GM12892 (cell line): ENCODE measurements at places on chromosomes 11 and 22.

DNA sequence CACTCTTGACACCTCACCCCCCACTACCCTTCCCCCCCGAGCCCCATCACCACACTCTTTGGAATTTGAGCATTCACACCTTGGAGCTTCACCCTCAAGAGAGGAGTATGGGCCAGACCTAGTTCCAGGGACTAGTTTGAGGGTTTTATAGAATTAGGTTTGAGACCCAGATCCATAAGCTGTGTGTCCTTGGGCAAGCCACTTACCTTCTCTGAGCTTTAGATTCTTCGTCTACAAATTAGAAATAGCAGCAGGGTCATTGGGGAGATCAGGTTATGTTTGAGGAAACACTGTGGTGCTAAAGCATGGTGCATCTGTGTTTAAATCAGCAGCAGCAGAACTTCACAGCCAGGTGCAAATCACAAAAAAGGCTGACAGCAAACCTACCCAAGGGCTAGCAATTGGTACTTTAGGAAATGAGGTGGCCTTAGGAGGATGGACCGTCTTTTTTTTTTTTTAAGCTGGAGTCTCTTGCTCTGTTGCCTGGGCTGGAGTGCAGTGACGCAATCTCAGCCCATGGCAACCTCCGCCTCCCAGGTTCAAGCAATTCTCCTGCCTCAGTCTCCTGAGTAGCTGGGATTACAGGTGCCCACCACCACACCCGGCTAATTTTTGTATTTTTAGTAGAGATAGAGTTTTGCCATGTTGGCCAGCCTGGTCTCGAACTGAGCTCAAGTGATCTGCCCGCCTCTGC, 114.8 kb downstream of the MICAL2 start:
- DNase-seq: no peak

- no peak for DNase-seq
These were observed 53.1 kb downstream of the KIF18A start for GRCh38 chr11:28054821-28055220.

DNA sequence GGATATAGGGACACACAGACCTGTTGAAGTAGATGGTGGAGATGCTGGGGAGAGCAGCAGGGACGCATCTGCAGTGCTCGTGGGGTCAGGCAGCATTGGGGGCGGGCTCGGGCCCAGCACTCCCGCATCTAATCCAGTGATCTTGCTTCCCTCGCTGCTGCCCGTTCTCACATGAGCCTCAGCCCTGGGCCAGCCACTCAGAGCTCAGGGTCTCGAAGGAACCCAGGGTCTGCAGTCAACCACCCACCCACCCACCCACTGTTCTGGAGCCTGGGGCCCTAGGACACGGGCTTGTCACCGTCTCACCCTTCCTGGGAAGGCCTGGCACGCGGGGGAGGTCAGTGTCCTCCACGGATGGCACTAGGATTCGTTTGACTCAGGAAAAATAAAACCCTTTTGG, 406.0 kb downstream of the TBC1D22A start:
- DNase-seq: no peak

DNA sequence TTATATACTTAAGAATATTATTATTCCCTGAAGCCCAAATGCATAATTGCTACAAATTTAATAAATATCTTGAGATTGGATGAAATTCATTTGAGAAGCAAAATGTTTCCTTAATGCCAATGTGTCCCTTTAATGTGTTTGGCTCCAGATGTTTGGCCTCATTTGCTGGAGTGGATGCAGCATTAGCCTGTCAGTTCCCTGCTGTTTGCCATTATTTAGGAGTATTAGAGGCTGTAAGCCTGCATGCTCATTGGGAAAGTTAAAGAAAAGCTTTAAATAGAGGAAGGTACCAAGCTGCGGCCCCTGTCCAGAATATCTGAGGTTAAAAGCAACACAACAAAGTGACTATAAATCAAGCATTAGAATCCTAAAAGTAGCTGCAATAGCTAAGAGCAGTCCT, 54.8 kb upstream of the PITPNB start:
- no peak for DNase-seq

GRCh38 chr11:92225568-92226330, 1.1 kb downstream of the FAT3 start:
- no peak for DNase-seq

- DNase-seq: no peak
These were observed 12.0 kb upstream of the CAT start for GRCh38 chr11:34426766-34427185.

DNA sequence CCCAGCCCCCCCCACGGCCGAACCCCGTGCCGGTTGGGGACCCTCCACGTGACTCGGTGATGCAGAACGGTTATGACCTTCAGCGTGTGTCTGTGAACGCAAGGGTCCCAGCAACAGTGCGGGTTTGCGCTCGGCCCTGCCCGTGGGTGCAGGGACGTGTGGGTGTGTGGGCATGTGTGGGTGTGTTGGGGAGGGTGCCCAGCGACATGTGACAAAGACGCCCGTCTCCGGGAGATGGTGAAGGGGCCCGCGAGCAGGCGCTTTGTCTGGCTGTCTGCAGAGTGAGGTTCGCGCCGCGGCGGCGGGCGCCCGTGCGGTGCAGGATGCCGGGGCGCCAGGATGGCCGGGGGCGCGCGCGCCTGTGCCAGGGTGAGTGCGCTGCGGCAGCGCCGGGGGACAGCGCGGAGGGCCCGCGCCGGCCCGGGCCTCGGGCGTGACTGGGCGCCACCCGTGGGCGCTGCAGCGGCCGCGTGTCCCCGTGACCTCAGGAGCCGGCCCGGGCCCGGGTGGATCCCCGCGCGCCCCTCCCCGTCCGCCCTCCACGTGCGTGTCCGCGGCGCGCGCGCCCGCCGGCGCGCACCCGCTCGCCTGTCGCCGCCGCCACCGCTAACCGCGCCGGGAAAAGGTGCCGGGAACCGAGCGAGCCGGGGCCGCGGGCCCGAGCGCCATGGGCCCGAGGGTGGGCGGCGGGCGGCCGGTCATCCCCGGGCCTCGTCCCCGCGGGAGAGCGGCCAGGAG, at the start of gene LRFN4:
LRFN4 (plus strand) TSS at position 569 of the 738 bp plus-strand sequence. CDS start 681 bp downstream, outside the sequence.
- DNase-seq: peak; percentile 78

DNA sequence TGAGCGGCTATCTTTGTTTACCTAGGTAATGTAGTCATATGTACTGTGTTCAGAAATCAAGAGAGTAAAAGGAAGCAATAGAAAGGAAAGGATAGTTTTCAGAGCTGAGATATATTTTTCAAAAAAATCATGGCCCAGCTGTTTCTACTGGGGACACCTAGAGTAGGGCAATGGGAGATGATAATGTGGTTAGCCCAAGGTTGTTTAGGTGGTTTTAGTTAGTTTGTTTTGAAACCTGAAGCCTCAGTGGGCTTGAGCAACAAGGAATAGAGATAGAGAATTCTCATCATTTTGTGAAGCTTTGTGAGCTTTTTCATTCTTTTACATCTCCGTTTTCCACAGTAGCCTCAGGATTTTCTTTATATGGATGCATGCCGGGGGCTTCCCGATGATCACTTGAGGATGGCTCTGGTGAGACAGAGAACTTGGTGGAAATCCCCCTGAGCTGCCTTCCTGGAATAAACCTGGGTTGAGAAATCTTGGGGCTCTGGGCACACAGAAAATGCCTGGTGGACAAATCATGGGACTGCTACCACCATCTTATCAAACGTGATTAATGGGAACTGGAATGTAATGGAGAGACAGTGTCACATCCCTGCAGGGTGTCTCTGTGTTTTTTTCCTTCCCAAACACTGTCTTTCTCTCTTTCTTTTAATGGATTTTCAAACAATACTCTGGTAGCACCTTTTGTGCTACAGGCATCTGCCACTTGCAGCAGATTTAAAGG, 49.0 kb downstream of the ARHGAP42 start:
- no peak for DNase-seq

- DNase-seq: no peak
These were observed 9.6 kb downstream of the CYB561A3 start for GRCh38 chr11:61352038-61352437.

DNA sequence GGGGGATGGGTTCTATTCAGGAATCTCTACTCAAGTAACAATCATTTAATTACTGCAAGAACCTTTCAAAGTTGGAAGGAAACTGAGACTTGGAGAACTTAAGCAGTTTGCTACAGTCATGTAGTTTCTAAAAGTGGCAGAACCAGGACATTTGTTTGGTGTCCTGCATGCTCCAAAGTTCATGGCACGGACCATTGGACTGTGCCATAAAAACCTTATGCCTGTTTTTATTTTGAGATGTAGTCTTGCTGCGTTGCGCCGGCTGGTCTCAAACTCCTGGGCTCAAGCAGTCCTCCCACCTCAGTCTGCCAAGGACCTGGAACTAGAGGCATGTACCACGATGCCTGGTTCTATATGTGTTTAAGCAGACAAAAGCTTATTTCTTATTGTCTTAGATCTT, 18.6 kb upstream of the AIFM3 start:
- DNase-seq: no peak
